ENCODE measurements at places on chromosomes 7 and 10.

- no peak for DNase-seq
These were observed 15.0 kb upstream of the PCBD1 start for GRCh38 chr10:70903262-70903921.

GRCh38 chr7:41637049-41637448 lies 65.8 kb downstream of the INHBA start:
- DNase-seq = no peak

DNA sequence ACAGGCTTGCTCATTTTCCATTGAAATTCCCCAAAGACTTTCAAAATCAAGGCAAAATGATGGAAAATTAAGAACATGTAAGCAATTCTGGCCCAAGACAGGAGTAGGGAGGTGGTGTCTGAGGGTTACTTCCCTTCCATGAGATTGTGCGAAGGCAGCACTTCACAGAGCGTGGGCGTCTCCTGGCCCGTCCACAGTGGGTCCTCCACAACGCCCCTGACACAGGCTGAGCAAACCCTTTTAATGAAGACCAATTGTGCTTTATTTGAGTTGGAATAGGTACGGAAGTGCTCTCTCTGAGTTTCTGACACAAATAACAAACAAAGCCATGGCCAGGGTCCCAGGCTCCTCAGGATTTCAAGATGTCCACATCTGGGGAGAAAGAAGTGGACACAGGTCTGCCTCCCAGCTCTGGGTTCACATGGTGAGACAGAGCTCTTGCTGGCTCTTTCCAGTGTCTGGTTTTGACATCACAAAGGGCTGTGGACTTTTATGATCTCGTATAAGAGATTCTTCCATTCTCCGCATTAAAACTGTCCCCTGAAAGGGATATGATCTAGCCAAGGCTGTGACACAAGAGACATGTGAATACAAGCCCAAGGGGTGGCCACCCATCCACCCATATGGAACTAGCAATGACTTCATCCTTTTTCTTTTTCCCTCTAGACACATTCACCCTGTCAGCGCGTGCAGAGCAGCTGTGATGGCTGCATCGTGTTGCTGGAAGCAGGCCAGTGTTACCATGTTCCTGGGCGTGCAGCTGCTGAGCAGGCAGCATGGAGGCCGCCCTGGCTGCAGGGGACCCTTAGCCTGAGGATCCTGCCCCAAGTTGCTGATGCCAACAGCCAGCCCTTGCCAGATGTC lies 145.6 kb downstream of the ADAM12 start:
- DNase-seq = no peak

- no peak for DNase-seq
These were observed 109.3 kb downstream of the ETV1 start for GRCh38 chr7:13879994-13880686.

- DNase-seq = no peak
These were observed 740.5 kb downstream of the SORCS1 start for GRCh38 chr10:106424054-106424453.

DNA sequence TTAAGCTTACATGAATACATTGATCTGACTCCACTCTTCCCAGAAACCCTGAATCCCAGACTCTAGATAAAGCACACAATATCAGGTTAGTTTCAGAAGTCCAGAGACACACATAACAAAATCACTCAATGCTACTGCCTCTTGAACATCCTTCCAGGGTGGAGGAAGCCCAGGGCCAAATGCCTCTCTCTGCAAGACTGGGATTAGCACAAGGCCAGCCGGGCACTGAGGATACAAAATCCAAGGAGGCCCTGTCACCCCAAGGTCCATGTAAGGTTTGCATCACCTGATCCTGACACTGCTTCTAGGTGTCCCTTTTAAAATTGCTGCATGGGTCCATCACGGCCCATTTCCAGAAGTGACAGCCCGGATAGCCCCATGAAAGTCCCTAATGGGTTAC lies 2.6 kb upstream of the PLXNA4 start:
- DNase-seq = no peak
